ENCODE measurements at places on chromosomes 5 and 9.
A peak's percentile ranks its signal among the peaks of the same experiment; 100 is the strongest.

DNA sequence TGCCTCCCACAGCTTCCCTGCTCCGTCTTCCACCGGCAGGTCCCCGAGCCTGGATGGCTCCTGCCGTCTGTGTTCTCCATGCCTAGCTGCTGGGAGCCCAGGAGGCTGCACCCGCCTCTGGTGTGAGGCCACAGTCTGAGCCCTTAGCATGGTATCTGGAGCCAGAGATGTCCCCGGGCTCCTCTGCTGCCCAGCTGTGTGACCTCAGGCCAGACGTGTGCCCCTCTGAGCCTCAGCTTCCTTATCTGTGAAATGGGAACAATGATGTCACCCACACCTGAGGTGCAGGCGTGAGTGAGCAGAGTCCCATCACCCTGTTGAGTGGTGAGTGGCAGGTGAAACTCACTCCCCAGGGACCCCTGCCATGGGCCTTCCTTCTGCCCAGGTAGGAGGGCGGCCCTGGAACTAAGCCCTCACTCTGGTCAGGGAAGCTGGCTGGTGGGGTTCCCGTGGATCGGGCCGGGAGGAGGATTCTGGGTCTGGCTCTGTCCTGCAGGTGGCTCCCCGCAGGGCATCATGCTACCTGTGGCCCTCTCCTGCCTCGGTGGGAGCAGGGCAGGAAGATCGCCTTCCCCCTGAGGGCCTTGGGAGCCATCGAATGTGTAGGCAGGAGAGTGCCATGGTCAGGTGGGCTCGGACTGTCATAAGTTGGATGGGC, 239.0 kb downstream of the PBX3 start:
- no peak for ATAC-seq

- no peak for ATAC-seq
These were observed 260.9 kb downstream of the KIF4B start for GRCh38 chr5:155274484-155274883.

DNA sequence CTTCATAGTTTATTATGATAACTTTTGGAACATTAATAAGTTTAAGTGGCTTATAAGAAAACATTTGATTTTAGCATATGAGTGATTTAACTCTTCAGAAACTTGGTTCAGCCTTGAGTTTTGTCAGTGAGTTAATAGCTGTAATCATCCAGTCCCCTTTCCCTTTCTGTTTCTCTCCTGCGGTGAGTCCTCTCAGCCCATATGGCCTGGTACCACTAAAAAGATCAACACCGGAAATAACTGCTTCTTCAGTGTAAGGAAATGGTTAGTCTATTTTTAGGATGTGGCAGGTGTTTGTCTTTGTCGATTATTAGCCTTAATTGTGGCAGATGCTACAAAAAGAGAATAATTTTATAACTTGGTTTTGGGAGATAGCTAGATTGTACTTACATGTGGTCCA, 120.2 kb upstream of the GRHPR start:
- ATAC-seq = peak; percentile 95

DNA sequence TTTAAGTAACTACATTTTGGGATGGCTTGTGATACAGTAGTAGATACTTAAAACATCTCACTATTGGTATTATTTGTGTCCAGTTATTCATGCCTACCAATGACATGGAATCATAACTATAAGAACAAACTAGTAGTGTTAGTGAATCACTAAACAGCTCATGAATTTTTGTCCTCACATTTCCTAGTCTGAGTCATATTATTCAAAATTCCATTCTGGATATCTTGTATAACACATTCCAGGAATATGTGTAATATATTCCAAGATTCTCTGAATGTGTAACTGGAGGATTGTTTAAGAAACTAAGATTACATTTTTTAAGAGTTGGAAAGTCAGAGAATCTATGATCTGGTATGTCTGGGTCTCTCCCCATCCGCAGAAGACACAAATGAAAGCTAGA, 565.3 kb upstream of the ZNF608 start:
- no peak for ATAC-seq

DNA sequence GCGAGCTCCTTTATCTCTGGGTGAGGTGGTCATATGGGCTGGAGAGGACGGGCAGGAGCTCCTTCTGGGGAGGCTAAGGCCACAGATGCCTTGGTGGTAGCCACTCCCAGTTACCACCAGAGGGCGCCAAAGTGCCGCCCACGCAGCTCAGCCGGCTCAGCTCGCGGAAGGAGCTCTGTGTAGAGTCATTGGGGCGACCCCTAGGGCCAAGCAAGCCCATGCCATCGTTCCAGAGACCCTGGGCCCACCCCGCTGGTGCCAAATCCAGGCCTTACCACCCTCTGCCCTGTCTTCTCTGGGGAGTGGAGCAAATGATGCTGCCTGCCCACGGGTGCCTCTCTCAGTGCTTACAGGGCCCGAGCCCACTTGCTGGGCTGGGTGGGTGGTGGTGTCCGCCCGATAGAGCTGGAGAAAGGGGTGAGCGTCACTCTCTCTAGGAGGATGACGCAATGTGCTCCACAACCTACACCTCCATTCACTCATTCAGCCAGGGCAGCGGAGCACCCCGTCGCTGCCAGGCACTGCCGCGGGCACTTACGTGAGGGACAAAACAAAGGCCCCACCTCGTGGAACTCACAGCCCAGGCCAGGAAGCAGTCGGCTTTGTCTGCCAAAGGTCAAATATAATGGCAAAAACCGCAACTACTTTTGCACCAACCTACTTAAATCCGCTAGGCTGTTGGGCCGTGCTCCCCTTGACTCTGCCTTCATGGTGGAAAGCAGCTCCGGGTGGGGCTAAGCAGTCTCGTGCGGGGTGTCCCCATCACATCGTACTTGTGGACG, 13.8 kb downstream of the TSPAN17 start:
- peak; percentile 72 for ATAC-seq

- ATAC-seq = no peak
These were observed 1576.5 kb downstream of the EFNA5 start for GRCh38 chr5:106094204-106094607.

DNA sequence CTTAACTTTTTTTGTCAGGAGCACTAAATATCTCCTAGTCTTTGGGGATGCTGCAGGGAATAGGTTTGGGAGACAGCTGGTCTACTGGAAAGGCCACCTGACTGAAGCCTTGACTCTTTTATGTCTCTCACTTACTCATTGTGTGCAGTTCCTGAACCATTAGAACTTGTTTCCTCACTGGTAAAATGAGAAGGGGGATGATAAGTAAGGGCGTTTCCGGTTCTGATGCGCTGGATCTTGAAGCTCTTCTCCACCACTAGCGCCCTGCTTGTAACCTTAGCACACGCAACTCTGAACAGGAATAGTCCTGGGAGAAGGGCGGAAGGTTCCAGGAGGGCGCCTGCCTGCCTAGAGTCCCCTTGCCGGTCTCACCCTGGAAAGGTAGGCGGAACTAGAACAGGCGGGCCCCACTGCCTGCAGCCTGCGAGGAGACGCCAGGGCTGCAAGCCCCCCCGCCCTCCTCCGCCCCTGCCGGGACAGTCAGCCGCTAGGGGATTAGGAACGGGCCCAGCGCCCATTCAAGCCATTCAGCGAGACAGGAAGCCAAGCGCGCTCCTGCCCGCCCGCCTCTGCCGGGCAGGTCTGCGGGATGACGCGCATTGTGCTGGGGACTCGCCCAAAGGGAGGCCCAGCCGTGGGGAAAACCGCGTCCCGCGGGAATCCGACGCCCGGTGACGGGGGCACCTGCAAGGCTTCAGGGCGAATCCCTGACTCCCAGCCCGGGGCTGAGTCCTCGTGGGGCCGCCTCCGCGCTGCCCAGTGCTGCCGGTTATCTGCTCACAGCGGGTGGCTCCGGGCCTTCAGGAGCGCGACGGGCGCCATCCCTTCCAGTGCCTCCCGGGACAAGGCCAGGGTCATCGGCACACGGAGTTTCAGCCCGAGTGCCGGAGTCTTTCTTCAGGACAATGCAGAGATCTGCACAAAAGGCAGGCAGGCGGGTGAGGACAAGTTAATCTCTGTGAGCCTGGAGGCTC, 44.0 kb upstream of the XPA start:
- peak; percentile 58 for ATAC-seq

- ATAC-seq = no peak
These were observed 235.0 kb downstream of the ISL1 start for GRCh38 chr5:51618234-51618633.

GRCh38 chr5:144201588-144201987, 30.9 kb downstream of the KCTD16 start:
- no peak for ATAC-seq

DNA sequence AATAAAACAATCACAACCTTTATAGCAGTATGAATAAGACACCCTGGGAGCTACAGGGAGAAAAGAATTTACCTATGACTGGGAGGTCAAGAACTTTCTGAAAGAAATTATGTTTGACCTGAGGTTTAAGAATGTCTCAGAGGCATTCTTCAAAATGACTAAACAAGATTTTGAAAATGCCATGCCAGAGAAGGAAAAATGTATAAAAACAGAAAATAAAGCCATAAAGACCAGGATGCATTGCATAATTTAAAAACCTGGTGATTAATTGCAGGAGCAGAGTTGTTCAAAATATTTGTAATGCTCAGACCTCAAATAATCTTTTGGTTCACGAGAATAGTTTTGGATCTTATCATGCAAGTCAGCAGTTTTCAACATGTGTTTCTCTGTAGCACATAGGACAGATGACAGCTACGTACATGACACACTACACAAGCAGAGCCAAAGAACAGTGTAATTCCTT, 954.7 kb upstream of the ARRDC3 start:
- ATAC-seq = no peak

- no peak for ATAC-seq
These were observed 54.1 kb upstream of the DAB2 start for GRCh38 chr5:39478863-39479262.

- ATAC-seq = no peak
These were observed 603.6 kb downstream of the IRX1 start for GRCh38 chr5:4199049-4199841.

DNA sequence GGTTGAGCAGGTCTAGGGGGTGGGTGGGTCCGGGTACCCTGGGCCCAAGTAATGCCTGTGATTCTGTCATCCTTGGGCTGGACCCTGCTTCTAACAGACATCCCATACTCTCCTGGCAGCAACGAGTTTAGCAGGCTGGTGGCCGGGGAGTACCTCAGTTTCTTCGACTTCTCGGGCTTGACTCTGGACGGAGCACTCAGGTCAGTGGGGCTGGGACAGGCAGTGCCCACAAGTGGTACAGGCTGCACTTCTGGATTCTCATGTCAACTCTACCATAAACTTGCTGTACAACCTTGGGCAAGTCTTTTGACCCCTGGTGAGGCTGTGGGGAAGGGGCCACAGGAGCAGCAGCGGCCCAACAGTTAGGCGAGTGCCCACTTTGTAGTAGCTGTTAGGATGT, 21.8 kb downstream of the PSD2 start:
- no peak for ATAC-seq

DNA sequence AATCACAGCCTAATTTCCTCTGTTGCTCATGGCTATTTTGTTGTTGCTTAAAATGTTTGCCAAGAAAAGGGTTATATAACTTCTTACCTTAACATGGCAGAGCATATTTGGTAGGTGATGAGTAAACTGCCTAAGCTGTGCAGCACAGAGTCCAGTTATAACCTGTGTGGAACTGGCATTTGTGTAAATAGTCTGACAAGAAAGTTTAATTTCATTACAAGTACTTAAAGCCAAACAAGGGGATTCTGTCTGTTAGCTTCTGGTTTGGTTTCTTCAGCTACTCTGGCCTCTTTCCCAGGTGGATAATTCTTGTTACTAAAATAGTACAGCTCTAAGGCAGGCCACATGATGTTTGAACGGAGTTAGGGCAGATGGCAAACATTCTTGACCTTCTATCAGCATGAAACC, 72.2 kb downstream of the PTCD2 start:
- no peak for ATAC-seq
